Effector memory CD4-positive, alpha-beta T cell (primary cell): ENCODE measurements at places on chromosomes 11 and 22.

DNA sequence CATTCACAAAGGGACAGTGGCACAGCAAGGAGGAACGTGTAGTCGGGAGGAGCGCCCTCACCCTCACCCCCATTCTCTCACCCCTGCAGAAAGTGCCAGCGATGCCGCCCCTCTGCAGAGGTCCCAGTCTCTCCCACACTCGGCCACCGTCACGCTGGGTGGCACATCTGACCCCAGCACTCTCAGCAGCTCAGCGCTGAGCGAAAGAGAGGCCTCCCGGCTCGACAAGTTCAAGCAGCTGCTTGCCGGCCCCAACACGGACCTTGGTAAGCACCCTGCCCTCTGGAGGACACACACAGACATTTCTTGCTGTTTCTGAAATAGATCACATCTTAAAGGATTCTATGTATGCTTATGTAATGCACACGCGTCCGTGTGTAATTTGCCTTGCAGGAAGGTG is 34.9 kb downstream of the TBC1D22A start:
- no peak for DNase-seq

DNA sequence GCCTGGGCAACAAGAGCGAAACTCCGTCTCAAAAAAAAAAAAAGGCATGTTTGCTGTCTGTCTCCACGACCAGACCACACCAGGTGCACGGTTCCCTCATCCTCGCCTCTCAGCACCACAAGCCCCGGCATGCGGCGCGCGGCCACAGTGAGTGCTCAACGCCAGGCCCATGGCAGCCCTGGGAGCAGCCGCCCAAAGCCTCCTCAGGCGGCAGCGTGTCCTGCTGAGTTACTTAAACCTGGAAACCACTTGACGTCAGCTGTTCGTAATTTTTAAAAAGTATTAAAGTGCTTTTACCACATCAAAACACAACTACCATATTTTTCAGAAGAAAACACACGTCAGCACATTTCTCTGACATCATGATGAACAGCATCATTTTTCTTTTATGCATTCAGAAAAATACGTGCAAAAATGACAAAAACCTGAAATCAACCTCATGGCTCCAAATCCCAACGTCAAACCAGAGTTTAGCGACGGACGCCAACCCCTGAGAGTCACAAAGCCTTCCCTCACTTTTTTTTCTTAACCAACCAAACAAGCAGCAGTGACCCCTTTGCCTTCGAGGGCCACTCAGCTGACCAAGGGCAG is 2.1 kb downstream of the DEAF1 start:
- DNase-seq, result no peak

- DNase-seq, result no peak
Measured at GRCh38 chr11:47466701-47467250, 17.8 kb upstream of the RAPSN start.

DNA sequence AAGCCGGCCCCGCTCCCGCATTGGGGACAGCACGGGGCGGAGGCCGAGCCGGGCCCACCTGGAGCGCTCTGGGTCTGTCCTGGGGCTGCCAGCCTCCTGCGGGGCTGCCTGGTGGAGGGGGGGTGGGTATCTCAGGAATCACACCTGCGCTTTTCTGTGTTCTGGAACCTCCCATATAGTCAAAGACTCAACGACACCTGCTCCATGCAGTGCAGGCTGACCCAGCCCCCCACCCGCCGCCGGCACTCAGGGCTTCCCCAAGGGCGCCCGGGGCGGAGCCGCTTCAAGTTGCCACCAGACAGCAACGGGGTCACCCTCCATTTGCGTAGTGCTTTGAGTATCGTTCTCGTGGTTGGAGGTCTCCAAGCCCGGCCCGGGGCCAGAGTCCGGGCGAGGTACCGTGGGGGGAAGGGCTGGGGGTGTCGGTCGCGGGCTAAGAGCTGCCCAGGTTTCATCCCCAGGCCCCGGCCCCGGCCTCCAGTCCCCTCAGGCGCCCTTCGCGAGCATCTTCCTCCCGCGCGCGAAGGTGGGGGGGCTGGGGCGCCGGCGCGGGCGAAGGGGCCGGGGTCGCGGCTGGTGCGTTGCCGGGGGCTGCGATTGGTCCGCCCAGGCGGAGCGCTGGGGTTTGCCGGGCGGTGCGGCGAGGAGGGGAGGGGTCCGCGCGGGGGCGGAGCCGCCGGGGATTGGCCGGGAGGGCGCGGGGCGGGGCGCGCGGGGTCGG is 6.6 kb downstream of the TSPAN4 start:
- DNase-seq, result no peak

DNA sequence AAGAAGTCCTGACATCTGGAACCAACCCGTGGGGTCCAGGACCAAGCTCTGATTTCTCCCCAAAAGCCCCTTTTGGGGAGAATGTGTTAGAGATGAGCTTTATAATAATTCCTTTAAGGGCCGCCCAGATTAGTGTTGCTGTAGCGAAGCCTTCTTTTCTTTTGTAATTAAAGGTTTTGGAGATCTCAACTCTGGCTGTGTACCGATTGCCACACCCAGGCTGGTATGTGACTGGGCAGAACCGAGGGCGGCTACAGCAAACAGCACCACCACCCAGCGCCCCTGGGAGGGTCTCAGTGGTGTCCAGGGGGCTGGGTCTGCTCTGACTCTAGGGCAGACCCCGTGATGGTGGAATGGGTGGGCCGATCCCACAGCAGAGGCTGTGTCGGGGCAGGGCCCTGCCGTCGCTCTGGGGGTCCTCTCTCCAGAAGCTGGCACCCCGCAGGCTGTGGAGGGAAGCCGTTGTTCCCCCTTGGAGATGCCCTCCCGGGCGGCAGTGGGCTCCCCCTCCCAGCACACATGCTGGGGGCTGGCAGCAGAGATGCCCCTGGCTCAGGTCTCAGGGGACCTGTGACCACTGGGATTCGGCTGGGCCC is 31.0 kb downstream of the TPCN2 start:
- DNase-seq, result no peak

- DNase-seq, result no peak
Measured at GRCh38 chr11:13140028-13140870, 131.1 kb downstream of the RASSF10 start.

DNA sequence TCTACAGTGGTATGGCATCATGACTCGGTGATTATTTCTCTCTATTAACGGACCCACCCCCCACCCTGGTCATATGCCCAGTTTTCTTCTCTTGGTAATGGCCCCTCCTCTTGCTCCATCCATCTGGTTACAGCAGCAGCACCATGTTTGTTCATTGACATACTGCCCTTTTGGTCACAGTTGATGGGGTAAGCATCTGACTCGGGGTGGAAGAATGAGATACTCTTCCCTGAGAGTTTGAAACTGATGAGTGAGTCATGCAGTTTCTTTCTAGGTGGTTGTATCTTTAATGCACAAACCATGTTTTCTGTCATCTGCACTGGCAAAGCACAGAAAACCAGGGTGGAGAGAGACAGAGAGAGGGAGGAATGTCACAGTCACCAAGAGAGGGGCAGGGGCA is 126.0 kb downstream of the SYN3 start:
- no peak for DNase-seq

DNA sequence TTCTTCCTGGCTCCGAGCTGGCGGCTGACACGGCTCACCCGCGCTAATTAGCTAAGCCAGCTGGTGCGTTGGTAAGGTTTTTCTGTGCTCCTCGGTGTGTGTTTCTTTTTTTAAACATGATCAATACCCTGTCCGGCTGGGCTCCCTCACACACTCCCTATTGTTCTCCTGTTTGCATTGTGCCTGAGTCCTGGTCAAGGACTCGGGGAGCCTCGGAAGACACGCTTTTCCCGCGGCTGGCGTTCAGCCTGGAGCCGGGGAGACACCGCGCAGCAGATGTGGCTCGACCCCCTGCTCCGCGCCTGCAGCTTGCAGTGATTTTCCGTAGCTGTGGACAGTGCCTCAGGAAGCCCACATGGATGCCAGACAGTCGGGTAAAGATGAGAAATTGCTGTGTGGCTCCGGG is 454.9 kb upstream of the CADM1 start:
- no peak for DNase-seq

GRCh38 chr11:61111786-61112517 is 9.7 kb downstream of the CD5 start:
- peak; percentile 41 for DNase-seq

- DNase-seq, result no peak
Measured at GRCh38 chr11:1729692-1730011, 20.7 kb downstream of the IFITM10 start.

DNA sequence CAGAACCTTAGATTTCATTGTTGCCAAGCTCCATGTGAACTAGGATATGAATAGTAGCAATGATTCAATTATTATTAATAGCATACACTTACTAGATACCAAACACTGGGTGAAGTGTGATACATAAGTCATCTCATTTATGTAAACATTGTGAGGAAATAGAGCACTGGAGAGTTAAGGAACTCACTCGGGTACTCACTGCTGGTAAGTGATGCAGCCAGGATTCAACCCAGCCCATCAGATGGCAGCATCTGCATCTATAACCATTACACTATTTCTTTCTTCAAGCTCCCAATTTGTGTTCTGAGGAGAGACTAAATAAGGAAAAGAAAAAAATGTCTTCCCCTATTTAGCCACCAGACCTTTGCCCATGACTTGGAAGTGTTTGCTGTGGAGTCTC is 10.2 kb upstream of the ALG8 start:
- DNase-seq, result no peak

DNA sequence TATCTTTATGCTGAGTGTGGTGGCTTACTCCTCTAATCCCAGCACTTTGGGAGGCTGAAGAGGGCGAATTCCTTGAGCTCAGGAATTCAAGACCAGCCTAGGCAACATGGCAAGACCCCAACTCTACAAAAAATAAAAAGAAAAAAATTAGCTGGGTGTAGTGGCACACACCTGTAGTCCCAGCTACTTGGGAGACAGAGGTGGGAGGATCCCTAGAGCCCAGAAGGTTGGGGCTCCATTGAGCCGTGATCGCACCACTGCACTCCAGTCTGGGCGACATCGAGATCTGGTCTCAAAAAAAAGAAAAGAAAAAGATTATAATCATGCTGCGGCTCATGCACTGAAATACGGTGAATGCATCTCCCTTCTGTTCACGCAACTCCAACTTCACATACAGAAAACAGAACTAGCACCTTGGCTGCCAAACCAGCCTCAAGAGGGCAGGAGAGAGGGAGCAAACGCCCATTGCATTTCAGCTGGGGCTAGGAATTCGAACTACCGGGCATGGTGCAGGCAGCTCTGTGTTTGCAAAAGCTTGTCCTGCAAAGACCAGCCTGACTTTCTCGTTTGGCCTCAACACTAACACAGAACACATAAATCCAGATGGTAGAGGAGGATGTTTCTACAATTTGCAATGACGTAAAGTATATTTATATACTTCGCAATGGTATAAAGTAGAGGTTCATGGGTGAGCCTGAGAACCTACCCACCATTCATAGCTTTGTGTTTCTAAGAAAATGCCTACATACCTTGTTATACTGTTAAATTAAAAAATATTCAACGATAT is 6.3 kb upstream of the SYNGR1 start:
- peak; percentile 27 for DNase-seq

DNA sequence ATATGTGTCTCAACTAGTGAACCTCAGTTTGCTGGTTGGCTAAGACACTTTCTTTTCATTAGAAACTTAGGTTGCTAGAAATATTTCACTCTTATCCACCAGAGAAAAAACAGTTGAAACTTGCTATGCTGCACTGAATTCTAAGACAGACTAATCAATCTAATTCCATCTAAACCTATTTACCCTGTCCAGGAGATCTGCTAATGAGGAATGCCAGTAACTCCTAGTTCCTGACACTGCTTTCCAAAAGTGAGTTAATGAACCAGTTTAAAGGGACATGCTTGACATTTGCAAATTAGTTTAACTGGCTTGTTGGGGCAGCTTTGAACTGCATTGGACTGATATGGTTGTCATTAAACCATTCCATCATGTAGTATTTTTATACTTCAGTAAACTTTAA is 258.5 kb downstream of the CNTN5 start:
- DNase-seq, result no peak

DNA sequence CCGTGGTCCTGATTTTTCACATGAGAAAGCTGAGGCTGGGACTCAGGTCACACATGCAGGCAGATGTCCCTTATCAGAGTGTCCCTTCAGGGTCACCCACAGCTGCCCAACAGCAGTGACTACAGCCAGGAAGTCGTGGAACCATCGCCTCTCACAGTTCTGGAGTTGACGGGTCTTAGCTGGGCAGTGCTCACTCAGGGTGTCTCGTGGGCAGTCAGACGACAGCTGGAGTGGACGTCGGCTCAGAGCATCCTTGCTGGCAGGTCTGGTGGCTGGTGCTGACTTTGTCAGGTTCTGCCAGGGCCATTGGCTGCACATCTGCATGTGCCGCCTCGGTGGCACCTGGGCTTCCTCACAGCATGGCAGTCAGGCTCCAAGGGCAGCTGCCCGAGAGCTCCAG is 35.6 kb upstream of the TH start:
- no peak for DNase-seq

- no peak for DNase-seq
Measured at GRCh38 chr11:69227271-69227670, 66.7 kb upstream of the MYEOV start.

- DNase-seq, result no peak
Measured at GRCh38 chr11:129141748-129142523, 50.2 kb downstream of the ARHGAP32 start.

- DNase-seq, result no peak
Measured at GRCh38 chr22:49663823-49664222, 163.8 kb downstream of the BRD1 start.

GRCh38 chr11:56700914-56701485 is 2.1 kb downstream of the OR9G1 start:
- DNase-seq, result no peak

GRCh38 chr22:35329114-35329847 is 29.6 kb downstream of the TOM1 start:
- DNase-seq, result no peak

- no peak for DNase-seq
Measured at GRCh38 chr22:44759430-44760310, 7.3 kb downstream of the ARHGAP8 start.

DNA sequence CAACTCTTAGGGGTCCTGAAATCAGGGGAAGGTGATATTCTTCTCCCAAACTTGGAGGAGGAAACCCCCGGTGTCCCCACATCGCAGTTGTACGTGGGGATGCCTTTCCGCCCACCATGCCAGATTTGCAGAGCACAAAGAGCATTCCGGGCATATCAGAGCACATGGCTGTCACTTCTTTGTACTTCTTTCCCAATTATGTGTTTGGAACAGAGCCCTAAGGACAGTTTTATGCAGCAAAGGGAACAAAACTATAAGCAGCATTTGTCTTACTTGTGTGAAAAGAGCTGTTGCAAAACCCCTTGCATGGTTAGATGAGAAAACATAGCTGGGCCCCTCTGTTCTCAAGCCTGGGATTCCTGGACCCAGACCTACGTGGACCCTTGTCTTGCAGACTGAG is 41.2 kb downstream of the NTM start:
- DNase-seq, result no peak
